ENCODE measurements at places on chromosomes 7 and 10. TPM values are rescaled to one million over a fixed set of nuclear protein-coding genes. Genes with fewer than 3 reads are reported as not detected.

The GHRHR gene
- polyA plus RNA-seq: not detected

The UPK3BL1 gene
- polyA plus RNA-seq: 26.5 TPM

The HERC4 gene
- 26.3 TPM for polyA plus RNA-seq

The NYAP1 gene
- not detected for polyA plus RNA-seq

The NOD1 gene
- 6.5 TPM for polyA plus RNA-seq

The WAPL gene
- polyA plus RNA-seq: 49.5 TPM

The NEUROG3 gene
- polyA plus RNA-seq: not detected

The LRGUK gene
- polyA plus RNA-seq: 0.30 TPM

The VIPR2 gene
- not detected for polyA plus RNA-seq

The ZCCHC24 gene
- 0.54 TPM for polyA plus RNA-seq

The LRIT1 gene
- polyA plus RNA-seq: not detected

The CUEDC2 gene
- 60.1 TPM for polyA plus RNA-seq

The LEP gene
- not detected for polyA plus RNA-seq

The RPEL1 gene
- polyA plus RNA-seq: not detected

The GNAT3 gene
- polyA plus RNA-seq: not detected

The GOLGA7B gene
- 1.6 TPM for polyA plus RNA-seq

The SLC25A13 gene
- 8.0 TPM for polyA plus RNA-seq

The IGFBP3 gene
- 0.45 TPM for polyA plus RNA-seq

The PON3 gene
- polyA plus RNA-seq: not detected

The STARD3NL gene
- 25.3 TPM for polyA plus RNA-seq

The BAIAP2L1 gene
- 1.0 TPM for polyA plus RNA-seq

The PITX3 gene
- polyA plus RNA-seq: not detected

The CPEB3 gene
- 0.74 TPM for polyA plus RNA-seq

The LLCFC1 gene
- polyA plus RNA-seq: not detected

The ZNF117 gene
- polyA plus RNA-seq: 1.1 TPM

The SLC18A2 gene
- polyA plus RNA-seq: 0.71 TPM

The HOXA11 gene
- polyA plus RNA-seq: not detected

The COL28A1 gene
- not detected for polyA plus RNA-seq

The MARCHF5 gene
- 29.3 TPM for polyA plus RNA-seq

The SEMA4G gene
- 0.24 TPM for polyA plus RNA-seq

The SLC26A5 gene
- not detected for polyA plus RNA-seq

The CALCR gene
- not detected for polyA plus RNA-seq

The VAX1 gene
- polyA plus RNA-seq: not detected

The AGBL3 gene
- 0.51 TPM for polyA plus RNA-seq

The SAP25 gene
- polyA plus RNA-seq: not detected

The CDC14C gene
- not detected for polyA plus RNA-seq

The CPA4 gene
- polyA plus RNA-seq: not detected

The POM121L12 gene
- polyA plus RNA-seq: not detected

The SPDYE2 gene
- polyA plus RNA-seq: 0.35 TPM

The GPC2 gene
- 0.64 TPM for polyA plus RNA-seq

The MRC1 gene
- not detected for polyA plus RNA-seq

The CLCN1 gene
- polyA plus RNA-seq: not detected

Measured in naive thymus-derived CD4-positive, alpha-beta T cell (primary cell).